ENCODE measurements at places on chromosomes 7 and 10. TPM values are rescaled to one million over a fixed set of nuclear protein-coding genes. Genes with fewer than 3 reads are reported as not detected.

Gene RTKN2
- polyA plus RNA-seq: 5.0 TPM

Gene PROSER2
- polyA plus RNA-seq: 5.7 TPM

Gene TMEM196
- polyA plus RNA-seq: 0.08 TPM

Gene LIPM
- not detected for polyA plus RNA-seq

Gene PRLHR
- not detected for polyA plus RNA-seq

Gene MACROH2A2
- polyA plus RNA-seq: 12.1 TPM

Gene ITGB8
- 4.7 TPM for polyA plus RNA-seq

Gene GIGYF1
- 27.7 TPM for polyA plus RNA-seq

Data from muscle of back (tissue), 13 donors.